ENCODE measurements at places on chromosomes 6 and 20. TPM values are rescaled to one million over a fixed set of nuclear protein-coding genes. Genes with fewer than 3 reads are reported as not detected.

Gene MLN
- total RNA-seq: not detected

Gene AVP
- total RNA-seq: not detected

GRCh38 chr6:29887819-29888776 lies 54.2 kb upstream of the HLA-A start:
- DNase-seq: peak; percentile 95

DNA sequence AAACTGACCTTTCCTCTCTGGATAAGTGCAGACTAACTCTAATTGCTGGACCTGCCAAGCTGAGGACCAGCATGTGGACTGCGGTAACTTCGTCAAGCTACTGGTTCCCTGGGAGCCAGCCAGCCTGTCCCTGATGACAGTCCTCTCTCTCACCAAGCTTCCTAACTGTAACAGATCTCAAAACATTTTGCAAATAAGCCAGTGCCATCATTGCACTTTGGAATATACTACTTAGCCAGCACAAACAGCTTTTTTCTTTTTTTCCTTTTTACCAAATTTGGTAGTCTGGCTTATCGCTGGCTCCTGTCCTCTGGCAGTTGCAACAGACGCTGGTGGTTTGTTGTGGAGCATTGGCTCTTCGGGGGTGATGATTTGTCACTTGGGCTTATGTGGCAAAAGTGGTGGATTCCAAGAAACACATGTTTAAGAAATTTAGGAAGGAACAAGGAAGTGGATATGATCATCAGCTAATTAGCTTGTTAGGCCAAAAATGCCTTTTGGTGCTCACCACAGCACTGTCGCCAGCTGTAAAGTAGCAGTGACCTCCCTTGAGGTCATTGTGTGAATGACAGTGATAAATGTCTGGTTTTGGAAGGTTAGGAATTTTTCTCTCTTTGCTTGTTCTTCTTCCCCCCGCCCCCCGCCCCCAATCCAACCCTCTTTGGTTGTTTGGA lies 171.7 kb downstream of the CLIC5 start:
- peak; percentile 49 for DNase-seq

- no peak for DNase-seq
Measured at GRCh38 chr20:6683021-6683977, 84.2 kb upstream of the BMP2 start.

DNA sequence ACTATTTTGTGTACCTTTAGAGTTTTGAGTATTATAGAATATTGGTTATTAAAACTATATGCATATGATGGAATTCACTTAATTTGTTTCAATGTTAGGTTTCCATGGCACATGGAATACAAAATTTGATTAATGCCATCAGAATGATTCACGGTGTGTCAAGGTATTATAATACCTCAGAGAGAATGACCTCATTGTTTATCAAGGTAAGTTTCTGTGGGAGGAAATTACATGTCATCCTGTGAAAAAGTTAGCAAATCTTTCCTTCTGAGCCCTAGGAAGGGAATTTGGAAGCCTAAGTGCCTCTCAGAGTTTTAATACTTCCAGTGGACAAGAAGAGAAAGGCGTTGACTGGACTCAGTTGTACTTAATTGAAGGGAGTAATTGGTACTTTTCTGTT lies 40.8 kb downstream of the DNAH8 start:
- DNase-seq: no peak

- peak; percentile 76 for DNase-seq
Measured at GRCh38 chr20:35607003-35607735, 8.5 kb upstream of the SPAG4 start.

DNA sequence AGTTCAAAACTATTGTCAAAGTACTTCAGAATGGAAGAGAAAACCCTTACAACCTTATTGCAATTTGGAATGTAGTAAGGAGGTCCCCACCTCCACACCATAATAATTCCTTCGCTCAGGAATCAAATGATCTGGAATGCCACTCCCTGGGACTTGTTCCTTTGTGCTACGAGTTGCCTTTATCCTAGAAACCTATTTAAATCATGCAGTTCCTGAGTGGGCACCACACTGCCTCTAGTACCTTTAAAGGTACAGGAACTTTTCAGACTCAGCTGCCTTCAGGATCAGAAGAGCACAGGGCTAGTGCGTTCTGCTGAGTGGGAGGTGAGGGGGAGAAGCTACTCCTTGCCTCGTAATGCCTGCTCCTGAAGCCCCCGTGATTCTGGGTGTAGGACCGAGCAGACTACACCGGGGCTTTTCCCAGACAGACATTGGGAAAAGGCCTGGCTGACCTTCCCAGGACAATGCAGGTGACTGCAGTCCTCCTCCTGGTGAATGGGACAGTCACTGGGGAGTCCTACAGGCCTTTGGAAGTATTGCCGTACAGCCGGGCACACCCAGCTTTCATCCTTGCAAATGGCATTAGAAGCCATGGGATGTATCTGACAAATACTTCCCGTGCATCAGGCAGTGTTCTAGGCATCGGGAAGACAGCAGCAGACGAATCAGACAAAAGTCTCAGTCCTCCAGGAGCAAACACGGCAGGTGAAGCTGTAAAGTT lies 11.8 kb upstream of the TUBB2B start:
- DNase-seq: no peak

Measured in lower lobe of right lung (tissue), 2 donors.